ENCODE measurements at places on chromosomes 7 and 10. TPM values are rescaled to one million over a fixed set of nuclear protein-coding genes. Genes with fewer than 3 reads are reported as not detected.

DNA sequence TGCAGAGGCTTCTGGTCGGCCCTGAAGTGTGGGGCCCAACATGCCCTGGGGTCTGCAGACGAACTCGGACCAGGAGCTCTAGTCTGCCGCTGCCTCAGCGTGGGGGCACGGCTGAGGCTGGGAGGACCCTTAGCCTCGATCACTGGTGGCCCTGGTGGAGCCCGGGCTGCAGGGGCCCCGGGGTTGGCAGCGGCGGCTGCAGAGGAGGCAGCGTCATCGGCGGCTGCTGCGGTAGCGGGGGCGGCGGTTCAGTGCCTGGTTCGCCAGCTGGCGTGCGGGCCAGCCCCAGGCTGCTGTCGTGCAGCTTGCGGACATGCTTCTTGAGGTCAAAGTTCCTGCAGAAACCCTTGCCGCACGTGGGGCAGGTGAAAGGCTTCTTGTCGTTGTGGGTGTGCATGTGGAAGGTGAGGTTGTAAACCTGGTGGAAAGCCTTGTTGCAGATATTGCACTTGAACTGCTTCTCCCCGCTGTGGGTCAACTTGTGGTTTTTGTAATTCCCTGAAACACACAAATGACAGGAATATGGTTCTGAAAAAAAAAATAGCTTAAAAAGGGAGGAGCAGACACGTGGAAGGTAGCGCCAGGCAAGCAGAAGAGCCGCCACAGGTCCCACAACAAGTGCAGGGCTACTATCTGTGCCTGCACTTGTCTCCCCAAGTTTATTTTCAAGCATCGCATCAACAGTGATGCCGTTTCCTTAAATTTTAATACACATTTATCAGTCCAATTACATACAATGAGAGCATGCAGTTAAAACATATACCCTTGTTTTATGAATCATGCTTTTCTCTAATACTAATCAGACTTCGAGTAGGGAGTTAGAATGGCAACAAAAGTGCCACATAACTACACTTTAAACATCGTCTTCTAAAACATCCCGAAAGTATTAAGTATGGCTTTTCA is 2.4 kb downstream of the FEZF1 start:
- DNase-seq, result no peak

GRCh38 chr10:132332433-132332754 is 401 bp downstream of the LRRC27 start:
- DNase-seq, result no peak

Gene IRF5
- polyA plus RNA-seq, result 0.36 TPM

- DNase-seq, result no peak
Observed at GRCh38 chr7:124152859-124153692, 120.2 kb upstream of the TMEM229A start.

Gene NPSR1
- not detected for polyA plus RNA-seq

Gene SPDYE1
- not detected for polyA plus RNA-seq

Gene TAX1BP1
- 93.6 TPM for polyA plus RNA-seq

Gene CCL24
- not detected for polyA plus RNA-seq

GRCh38 chr10:47046321-47047126 is 135.3 kb downstream of the PTPN20 start:
- DNase-seq, result no peak

GRCh38 chr7:71752171-71752935 is 620.4 kb downstream of the GALNT17 start:
- DNase-seq, result no peak

DNA sequence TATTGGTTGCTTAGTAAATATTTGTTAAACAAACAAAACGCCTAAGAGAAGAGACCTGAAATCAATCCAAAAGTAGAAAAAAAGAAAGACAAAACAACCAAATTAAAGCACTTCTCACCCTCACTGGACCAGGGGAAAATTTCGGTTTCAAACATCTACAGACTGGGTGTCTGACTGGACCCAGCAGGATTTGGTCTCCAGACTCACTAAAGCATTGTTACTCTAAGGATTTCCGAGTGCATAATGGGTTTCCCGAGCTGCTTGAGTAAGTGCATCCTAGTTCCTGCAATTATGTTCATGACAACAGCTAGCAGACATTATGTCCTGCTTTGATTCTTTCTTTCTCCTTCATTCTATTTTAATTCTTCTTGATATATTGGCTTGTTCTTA is 51.8 kb upstream of the FAM3C start:
- no peak for DNase-seq

Gene ZNF25
- 9.2 TPM for polyA plus RNA-seq

DNA sequence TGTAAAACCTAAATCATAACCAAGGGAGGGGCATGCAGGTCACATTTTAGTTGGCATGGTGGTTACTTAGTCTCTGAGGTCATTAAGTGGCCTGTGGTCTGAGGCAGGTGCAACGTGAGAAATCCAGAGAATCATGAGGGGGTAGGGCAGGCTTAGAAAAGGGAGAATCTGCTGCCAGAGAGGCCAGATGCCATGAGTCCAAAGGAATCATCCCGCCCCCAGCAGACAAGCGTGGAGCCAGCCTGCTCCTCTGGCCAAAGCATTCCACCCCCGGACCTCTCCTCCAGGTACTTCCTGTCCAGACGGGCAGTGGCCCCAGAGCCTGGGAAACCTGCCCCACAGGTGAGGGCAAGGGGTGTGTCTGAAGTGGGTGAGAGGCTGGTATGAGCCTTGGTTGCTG is 196.4 kb upstream of the ZNF32 start:
- no peak for DNase-seq

Gene C10orf62
- polyA plus RNA-seq, result not detected

Gene LEP
- 0.05 TPM for polyA plus RNA-seq

Gene MYPN
- 9.7 TPM for polyA plus RNA-seq

GRCh38 chr10:71466330-71466729 is 69.6 kb downstream of the CDH23 start:
- DNase-seq, result no peak

- no peak for DNase-seq
Observed at GRCh38 chr10:69885379-69886013, 83.8 kb downstream of the COL13A1 start.

Gene ENKUR
- not detected for polyA plus RNA-seq

- DNase-seq, result no peak
Observed at GRCh38 chr10:47092376-47092775, 181.1 kb downstream of the PTPN20 start.

DNA sequence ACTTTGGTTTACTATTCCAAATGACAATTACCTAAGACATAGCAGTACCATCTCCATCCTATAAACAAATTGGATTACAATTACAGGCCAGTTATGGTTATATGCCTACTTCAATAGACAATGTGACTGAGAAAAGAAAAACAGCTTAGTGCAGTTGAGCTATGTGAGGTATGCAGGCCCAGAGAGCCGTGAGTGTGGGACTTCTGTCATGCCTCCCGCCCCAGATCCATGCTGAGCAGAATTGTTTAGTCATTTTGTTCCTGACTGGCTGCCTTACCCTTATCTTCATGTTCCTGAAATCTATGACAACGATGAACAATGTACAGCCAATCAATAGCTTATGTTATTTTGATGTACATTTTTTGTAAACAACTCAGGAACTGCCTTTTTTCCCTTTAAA is 21.7 kb downstream of the LARP4B start:
- peak; percentile 30 for DNase-seq

Gene COL28A1
- 0.11 TPM for polyA plus RNA-seq

DNA sequence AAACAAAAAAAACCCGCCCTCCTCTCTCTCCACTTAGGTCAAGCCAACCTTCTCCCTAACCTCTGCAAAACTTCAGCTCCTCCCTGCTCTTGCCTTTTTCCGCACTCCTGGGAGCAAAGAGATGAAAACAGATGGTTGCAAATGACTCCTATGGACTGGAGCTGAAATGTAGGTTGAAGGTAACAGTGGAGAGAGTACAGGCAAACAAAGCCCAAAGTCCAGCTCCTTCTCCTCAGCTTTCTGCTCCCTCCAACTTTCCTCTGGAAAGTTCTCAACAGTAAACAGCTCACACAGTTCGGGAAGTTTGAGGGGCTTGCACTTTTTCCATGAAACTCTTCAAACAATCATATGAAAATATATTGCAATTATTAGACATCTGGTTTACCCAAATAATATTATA is 90.3 kb downstream of the SLC37A3 start:
- DNase-seq, result no peak

GRCh38 chr10:132739225-132739613 is 46.7 kb downstream of the NKX6-2 start:
- no peak for DNase-seq

- peak; percentile 49 for DNase-seq
Observed at GRCh38 chr10:122342293-122343134, 32.0 kb upstream of the PLEKHA1 start.

Gene MOGAT3
- polyA plus RNA-seq, result not detected

Gene BAIAP2L1
- polyA plus RNA-seq, result 11.4 TPM

Gene ADAMTS14
- 1.2 TPM for polyA plus RNA-seq

Gene ENO4
- polyA plus RNA-seq, result 0.28 TPM

DNA sequence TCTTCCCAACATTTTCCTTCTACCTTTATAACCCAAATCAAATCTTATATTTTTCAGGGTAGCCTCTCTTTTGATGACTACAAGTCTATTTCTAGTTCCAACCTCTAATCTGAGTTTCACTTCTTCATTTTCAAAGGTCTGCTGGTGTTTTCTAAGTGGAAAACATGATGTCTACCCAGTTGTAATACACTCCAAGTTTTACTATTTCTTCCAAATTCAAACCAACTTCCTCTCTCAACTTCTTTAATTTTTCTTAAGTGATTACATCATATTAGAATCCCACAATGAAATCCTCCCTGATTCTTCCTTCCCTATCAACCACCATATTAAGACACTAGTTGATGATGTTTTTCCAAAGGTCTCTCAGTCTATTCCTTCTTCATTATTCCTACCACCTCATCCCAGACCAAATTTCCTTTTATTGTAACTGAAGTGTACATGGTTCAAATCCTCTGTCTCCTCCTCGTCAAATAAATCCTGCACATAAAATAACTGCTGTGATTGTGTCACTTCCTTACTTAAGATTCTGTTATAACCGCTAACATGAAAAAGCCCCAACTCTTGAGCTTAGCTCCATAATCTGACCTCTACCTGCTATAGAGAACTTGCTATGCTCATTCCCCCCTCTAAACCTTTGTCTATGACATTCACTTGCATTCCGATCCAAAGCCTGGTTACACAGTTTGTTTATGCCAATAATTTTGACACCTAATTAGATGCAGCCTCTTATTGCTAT is 12.7 kb downstream of the TAS2R38 start:
- DNase-seq, result no peak

Gene GIMAP7
- polyA plus RNA-seq, result not detected

- DNase-seq, result no peak
Observed at GRCh38 chr7:22193450-22193983, 163.4 kb downstream of the RAPGEF5 start.

GRCh38 chr10:117005527-117006055 is 604 bp upstream of the SHTN1 start:
- DNase-seq, result no peak

DNA sequence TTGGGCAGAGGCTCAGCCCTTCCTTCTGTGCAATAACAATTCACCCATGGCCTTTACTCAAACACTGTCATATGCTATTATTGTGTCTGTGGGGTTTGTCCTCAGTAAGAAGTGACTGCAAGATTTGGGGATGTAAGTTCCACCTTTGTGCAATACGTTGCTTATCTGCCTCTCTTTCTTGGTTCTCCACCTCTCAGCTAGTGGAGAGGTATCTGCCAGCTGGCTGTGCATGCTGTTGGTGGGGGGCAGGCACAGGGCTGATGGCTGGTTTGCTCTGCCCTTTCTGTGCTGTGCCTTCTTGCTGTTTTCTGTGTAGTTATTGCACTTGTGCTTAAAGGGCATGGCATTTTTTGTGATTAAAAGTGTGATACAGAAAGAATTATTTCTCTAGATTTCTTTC is 36.2 kb downstream of the CNNM1 start:
- DNase-seq, result no peak

Gene UBN2
- 1.8 TPM for polyA plus RNA-seq

- no peak for DNase-seq
Observed at GRCh38 chr10:51786016-51786683, 86.8 kb upstream of the CSTF2T start.

- DNase-seq, result no peak
Observed at GRCh38 chr7:133755901-133756300, 371.2 kb upstream of the LRGUK start.

DNA sequence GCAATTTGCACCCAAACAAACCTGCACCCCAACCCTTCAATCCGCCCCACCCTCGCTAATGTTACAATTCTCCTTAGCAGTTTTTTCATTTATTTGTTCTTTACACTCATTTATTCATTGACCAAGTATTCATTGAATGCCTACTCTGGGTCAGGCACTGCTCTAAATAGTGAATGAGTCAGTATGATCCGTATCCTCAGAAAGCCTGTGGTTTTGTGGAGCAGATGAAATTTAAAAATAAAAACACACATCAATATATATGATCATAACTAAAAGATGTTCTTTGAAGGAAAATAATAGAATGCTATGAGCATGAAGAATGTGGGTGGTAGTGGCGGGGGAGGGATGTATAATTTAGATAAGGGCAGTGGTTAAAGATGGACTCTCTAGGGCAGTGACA is 13.3 kb downstream of the IFIT5 start:
- DNase-seq, result peak; percentile 39

Data from BJ (cell line).